ENCODE measurements at places on chromosomes 2 and 18.

GRCh38 chr2:128466776-128467175 is 148.1 kb upstream of the HS6ST1 start:
- DNase-seq: no peak
- H3K27ac ChIP-seq: no peak overlapping the region
- H3K36me3 ChIP-seq: no peaks in the 10 kb centered on the region
- no peaks in the 10 kb centered on the region for H3K27me3 ChIP-seq
- H3K4me3 ChIP-seq: no peak overlapping the region

- DNase-seq: no peak
- H3K27ac ChIP-seq: no peak overlapping the region
- H3K4me1 ChIP-seq: peaks cover 2% of the 10 kb centered on the region
- H3K27me3 ChIP-seq: no peaks in the 10 kb centered on the region
- no peak overlapping the region for H3K4me3 ChIP-seq
- no peaks in the 10 kb centered on the region for H3K36me3 ChIP-seq
Observed at GRCh38 chr2:122007126-122007525, 251.7 kb downstream of the TSN start.

DNA sequence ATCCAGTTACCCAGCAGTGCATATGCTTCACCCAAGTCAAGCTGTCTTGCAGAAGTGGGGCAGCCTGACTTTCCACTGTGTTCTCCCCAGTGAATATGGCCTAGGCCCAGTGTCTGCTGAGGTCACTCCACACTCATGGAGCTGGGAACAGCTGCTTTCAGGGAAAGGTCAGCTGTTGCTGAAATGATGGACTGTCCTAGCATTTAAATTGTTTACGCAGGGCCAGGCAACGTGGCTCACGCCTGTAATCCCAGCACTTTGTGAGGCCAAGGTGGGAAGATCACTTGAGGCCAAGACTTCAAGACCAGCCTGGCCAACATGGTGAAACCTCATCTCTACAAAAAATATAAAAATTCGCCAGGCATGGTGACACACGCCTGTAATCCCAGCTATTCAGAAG is 86.5 kb downstream of the LIPG start:
- no peaks in the 10 kb centered on the region for H3K36me3 ChIP-seq
- H3K4me3 ChIP-seq: no peak overlapping the region
- DNase-seq: no peak
- no peaks in the 10 kb centered on the region for H3K27me3 ChIP-seq
- H3K27ac ChIP-seq: no peak overlapping the region
- H3K4me1 ChIP-seq: peaks cover 3% of the 10 kb centered on the region

GRCh38 chr2:70988151-70988550 is 6.5 kb downstream of the TEX261 start:
- no peaks in the 10 kb centered on the region for H3K36me3 ChIP-seq
- no peak overlapping the region for H3K27ac ChIP-seq
- no peaks in the 10 kb centered on the region for H3K4me1 ChIP-seq
- no peak overlapping the region for H3K4me3 ChIP-seq
- no peaks in the 10 kb centered on the region for H3K27me3 ChIP-seq

DNA sequence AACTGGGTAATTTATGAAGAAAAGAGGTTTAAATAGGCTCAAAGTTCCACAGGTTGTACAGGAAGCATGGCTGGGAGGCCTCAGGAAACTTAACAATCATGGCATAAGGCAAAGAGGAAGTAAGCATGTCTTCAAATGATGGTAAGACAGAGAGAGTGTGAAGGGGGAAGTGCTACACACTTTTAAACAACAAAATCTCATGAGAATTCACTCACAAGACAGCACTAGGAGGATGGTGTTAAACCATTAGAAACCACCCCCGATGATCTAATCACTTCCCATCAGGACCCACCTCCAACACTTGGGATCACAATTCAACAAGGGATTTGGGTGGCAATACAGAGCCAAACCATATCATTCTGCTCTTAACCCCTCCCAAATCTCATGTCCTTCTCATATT is 34.9 kb downstream of the CFAP210 start:
- no peaks in the 10 kb centered on the region for H3K4me1 ChIP-seq
- H3K36me3 ChIP-seq: no peaks in the 10 kb centered on the region
- H3K27me3 ChIP-seq: no peaks in the 10 kb centered on the region

DNA sequence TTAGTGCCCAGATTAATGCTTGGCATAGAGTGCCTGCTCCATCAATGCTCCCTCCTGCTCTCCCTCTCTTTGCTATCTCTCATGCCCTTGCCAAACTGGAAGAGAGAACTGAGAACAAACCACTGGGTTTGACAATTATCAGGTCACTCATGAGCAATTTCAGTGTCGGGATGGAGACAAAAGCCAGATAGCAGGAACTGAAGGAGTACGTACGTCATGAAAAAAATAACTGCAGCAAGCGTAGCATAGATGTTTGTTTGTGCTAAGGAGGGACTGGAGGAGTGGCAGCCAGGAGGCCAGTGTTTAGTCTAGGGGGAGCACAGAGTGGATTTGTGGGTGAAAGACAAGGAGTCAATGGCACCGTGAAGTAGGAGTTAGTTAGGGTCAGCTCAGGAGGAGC is 113.3 kb downstream of the POLE4 start:
- 0 out of 2 replicates have a peak, but pooled peaks cover 2% of the 10 kb centered on the region for H3K4me1 ChIP-seq
- H3K27me3 ChIP-seq: no peaks in the 10 kb centered on the region
- no peak overlapping the region for H3K4me3 ChIP-seq
- H3K27ac ChIP-seq: no peak overlapping the region
- DNase-seq: no peak

GRCh38 chr18:69177702-69178101 is 223.0 kb upstream of the DOK6 start:
- H3K36me3 ChIP-seq: no peaks in the 10 kb centered on the region
- no peaks in the 10 kb centered on the region for H3K4me1 ChIP-seq
- H3K4me3 ChIP-seq: no peak overlapping the region
- DNase-seq: no peak

- H3K36me3 ChIP-seq: no peaks in the 10 kb centered on the region
- H3K27ac ChIP-seq: no peak overlapping the region
- no peak overlapping the region for H3K4me3 ChIP-seq
- DNase-seq: no peak
Observed at GRCh38 chr2:216216951-216217903, 108.1 kb downstream of the XRCC5 start.

GRCh38 chr2:118766871-118767270 is 80.6 kb downstream of the EN1 start:
- no peaks in the 10 kb centered on the region for H3K36me3 ChIP-seq
- H3K27me3 ChIP-seq: no peaks in the 10 kb centered on the region
- peaks cover 2% of the 10 kb centered on the region for H3K4me1 ChIP-seq
- DNase-seq: no peak
- H3K4me3 ChIP-seq: no peak overlapping the region
- no peak overlapping the region for H3K27ac ChIP-seq

DNA sequence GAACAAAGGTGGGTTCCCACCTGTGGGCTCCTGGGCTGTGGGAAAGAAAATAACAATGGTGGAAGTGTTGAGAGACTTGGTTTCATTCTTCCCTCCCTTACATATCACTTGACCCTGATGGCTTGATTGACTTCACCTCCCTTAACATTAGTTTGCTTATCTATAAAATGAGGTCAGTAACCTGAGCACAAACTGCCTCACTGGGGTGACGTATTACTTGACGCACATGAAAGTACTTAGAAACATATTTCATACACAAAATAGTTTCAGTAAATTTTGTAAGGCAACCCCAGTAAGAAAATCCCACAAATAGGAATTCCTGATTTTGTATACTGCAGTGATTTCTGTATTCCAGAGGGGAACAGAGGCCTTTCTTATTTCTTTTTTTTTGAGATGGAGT is 29.4 kb upstream of the LPIN2 start:
- H3K4me1 ChIP-seq: no peaks in the 10 kb centered on the region
- H3K27ac ChIP-seq: no peak overlapping the region
- H3K36me3 ChIP-seq: no peaks in the 10 kb centered on the region
- H3K27me3 ChIP-seq: no peaks in the 10 kb centered on the region
- no peak for DNase-seq

GRCh38 chr2:186748354-186748753 is 54.5 kb downstream of the FAM171B start:
- no peak overlapping the region for H3K4me3 ChIP-seq
- no peaks in the 10 kb centered on the region for H3K27me3 ChIP-seq
- no peak for DNase-seq

DNA sequence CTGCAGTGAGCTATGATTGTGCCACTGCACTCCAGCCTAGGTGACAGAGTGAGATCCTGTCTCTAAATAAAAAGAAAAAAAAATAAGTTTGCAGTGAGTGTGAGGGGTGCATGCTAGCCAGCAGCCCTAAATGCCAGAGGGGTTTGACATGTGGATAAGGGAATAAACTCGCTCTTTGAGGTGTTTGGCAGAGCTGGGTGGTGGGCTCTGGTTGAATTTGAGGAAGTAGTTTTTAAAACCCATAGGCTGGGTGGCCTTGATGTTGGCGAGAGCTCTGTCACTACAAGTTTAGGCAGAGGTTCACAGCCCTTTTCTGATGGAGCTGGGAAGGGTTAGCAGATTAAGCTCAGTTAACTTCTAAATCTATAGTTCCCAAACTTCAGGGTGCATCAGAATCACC is 3.1 kb downstream of the ANXA4 start:
- H3K4me3 ChIP-seq: no peak overlapping the region
- peaks cover 15% of the 10 kb centered on the region for H3K27me3 ChIP-seq
- no peak overlapping the region for H3K27ac ChIP-seq
- no peak for DNase-seq
- H3K36me3 ChIP-seq: no peaks in the 10 kb centered on the region

- H3K27me3 ChIP-seq: no peaks in the 10 kb centered on the region
- H3K4me3 ChIP-seq: no peak overlapping the region
- 0 out of 2 replicates have a peak, but pooled peaks cover 7% of the 10 kb centered on the region for H3K4me1 ChIP-seq
Observed at GRCh38 chr2:129554373-129554772, 425.1 kb upstream of the RAB6C start.

DNA sequence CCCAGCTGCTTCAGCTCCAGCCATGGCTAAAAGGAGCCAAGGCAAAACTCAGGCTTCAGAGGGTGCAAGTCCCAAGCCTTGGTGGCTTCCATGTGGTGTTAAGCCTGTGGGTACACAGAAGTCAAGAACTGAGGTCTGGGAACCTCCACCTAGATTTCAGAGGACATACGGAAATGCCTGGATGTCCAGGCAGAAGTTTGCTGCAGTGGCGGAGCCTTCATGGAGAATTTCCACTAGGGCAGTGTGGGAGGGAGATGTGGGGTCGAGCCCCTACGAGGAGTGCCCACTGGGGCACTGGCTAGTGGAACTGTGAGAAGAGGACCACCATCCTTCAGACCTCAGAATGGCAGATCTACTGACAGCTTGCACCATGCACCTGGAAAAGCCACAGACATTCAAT is 76.1 kb upstream of the KCTD1 start:
- no peak overlapping the region for H3K27ac ChIP-seq
- H3K27me3 ChIP-seq: no peaks in the 10 kb centered on the region
- no peak for DNase-seq
- no peaks in the 10 kb centered on the region for H3K4me1 ChIP-seq

GRCh38 chr18:76098674-76099411 is 396.2 kb downstream of the ZNF516 start:
- H3K4me1 ChIP-seq: no peaks in the 10 kb centered on the region
- no peak overlapping the region for H3K27ac ChIP-seq
- no peak overlapping the region for H3K4me3 ChIP-seq

GRCh38 chr2:128373451-128374000 is 54.9 kb upstream of the HS6ST1 start:
- peaks cover 2% of the 10 kb centered on the region for H3K27me3 ChIP-seq
- no peak overlapping the region for H3K27ac ChIP-seq
- no peaks in the 10 kb centered on the region for H3K36me3 ChIP-seq

- H3K4me3 ChIP-seq: no peak overlapping the region
- H3K27ac ChIP-seq: no peak overlapping the region
- H3K27me3 ChIP-seq: no peaks in the 10 kb centered on the region
Observed at GRCh38 chr2:222212571-222212970, 86.2 kb downstream of the PAX3 start.

GRCh38 chr2:170221317-170222288 is 43.7 kb downstream of the MYO3B start:
- H3K4me3 ChIP-seq: no peak overlapping the region
- 0 out of 2 replicates have a peak overlapping the region, but pooled peaks have one; percentile 20 for H3K27ac ChIP-seq
- no peaks in the 10 kb centered on the region for H3K36me3 ChIP-seq
- DNase-seq: peak; percentile 49
- H3K27me3 ChIP-seq: no peaks in the 10 kb centered on the region

DNA sequence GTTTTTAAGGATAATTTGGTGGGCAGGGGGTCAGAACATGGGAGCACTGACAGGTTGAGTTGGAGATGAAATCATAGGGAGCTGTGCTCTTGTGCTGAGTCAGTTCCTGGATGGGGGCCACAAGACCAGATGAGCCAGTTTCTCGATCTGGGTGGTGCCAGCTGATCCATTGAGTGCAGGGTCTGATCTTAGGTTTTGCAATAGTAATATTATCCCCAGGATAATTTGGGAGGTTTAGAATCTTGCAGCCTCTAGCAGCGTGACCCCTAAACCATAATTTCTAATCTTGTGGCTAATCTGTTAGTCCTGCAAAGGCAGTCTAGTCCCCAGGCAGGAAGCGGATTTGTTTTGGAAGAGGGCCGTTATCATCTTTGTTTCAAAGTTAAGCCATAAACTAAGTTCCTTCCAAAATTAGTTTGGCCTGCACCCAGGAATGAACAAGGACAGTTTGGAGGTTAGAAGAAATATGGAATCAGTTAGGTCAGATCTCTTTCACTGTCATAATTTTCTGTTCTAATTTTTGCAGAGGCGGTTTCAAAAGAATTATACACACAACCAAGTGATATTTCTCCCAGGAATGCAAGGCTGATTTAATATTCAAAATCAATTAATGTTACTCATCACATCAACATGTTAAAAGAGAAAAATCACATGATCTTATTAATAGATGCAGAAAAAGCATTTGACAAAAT is 23.0 kb downstream of the DBI start:
- DNase-seq: no peak
- H3K4me3 ChIP-seq: no peak overlapping the region
- H3K27ac ChIP-seq: no peak overlapping the region
- no peaks in the 10 kb centered on the region for H3K27me3 ChIP-seq
- 0 out of 2 replicates have a peak, but pooled peaks cover 4% of the 10 kb centered on the region for H3K4me1 ChIP-seq
- H3K36me3 ChIP-seq: no peaks in the 10 kb centered on the region

- H3K36me3 ChIP-seq: no peaks in the 10 kb centered on the region
- no peak overlapping the region for H3K4me3 ChIP-seq
- peaks cover 4% of the 10 kb centered on the region for H3K4me1 ChIP-seq
Observed at GRCh38 chr18:76431437-76432273, 63.4 kb downstream of the ZNF516 start.

DNA sequence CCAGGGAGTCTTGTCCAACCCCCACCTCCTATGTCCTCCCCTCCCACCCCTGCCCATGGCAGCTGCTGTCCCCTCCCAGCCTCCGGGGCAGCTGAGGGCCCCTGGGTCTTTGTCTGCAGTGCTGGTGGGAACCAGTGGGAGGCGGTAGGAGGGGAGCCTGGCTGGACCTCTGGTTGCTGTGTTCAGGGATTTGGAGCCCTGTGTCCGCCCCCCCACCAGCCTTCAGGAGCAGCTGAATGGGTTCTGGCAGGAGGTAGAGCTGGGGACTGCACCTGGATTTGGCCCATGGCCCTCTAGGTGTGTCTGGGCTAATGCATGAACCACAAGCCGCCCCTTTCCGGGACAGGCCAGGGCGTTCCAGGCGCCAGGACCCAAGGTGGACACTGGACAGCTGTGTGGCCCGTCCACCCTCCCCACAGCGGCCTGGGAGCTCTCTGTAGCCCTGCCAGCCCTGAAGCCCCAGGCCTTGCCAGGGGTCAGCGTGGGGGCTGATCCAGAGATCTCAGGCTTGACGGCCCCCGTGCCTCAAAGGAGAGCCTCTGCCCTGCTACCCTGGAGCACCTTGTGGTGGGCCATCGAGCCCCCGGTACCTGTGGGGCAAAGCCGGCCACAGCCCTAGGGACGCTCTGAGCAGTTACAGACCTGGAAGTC is 25.4 kb downstream of the GPC1 start:
- DNase-seq: no peak
- H3K36me3 ChIP-seq: no peaks in the 10 kb centered on the region
- H3K4me3 ChIP-seq: no peak overlapping the region
- H3K4me1 ChIP-seq: peaks cover 26% of the 10 kb centered on the region
- H3K27me3 ChIP-seq: peaks cover 2% of the 10 kb centered on the region

Data from H1 (cell line).